ENCODE measurements at places on chromosomes 12 and 14.

GRCh38 chr14:68501171-68501570 lies 291.7 kb downstream of the ZFP36L1 start:
- DNase-seq = no peak

GRCh38 chr12:105967038-105967776 lies 171.5 kb downstream of the NUAK1 start:
- DNase-seq = no peak

DNA sequence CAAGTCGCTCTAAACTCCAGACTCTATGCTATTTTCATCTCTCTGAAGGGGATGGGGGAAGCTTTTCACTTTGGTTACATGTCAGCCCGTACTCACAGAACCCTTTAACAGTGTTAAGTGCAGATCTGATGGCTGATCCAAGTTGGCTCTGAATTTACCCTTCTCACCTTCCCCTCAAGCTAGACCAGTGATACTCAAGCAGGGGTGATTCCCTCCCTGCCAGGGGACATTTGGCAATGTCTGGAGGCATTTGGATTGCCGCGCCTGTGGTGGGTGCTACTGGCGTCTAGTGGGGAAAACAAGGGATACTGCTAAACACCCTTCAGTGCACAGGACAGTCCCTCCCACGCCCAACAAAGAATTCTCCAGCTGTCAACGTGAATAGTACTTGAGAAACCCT lies 6.0 kb upstream of the TEX52 start:
- DNase-seq = no peak

- DNase-seq = no peak
These were observed 217.4 kb upstream of the PWP1 start for GRCh38 chr12:107468182-107468581.

DNA sequence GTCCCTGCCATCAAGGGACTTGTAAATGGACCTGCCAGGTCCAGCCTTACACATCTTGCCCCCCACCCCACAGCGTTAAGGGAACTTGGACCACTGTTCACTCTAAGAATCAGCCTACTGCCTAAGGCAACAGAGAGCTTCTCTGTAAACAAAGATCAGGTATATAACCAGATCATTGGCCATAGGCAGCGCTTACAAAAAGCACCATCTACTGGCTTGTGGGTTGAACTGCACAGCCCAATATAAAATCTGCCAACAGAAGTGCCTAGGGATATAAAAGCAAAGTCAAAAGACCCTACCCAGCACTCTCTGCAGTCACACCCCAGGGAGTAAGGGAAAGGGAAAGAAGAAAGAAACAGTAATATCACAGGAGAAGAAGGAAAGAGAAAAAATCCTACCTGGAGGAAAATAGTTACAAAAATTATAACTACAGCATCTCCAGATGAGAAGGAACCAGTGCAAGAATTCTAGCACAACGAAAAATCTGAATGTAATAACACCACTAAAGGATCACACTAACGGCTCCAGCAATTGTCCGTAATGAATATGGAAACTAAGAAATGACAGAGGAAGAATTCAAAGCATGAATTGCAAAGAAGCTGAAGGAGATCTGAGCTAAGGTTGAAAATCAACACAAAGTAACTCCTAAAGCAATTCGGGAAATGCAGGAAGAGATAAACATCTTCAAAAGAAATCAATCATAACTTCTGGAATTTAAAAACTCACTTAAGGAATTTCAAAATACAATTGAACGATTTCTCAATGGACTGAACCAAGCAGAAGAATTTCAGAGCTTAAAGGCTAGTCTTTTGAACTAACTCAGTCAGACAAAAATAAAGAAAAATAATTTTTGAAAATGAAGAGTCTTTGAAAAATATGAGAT lies 95.2 kb upstream of the PCED1B start:
- DNase-seq = no peak

DNA sequence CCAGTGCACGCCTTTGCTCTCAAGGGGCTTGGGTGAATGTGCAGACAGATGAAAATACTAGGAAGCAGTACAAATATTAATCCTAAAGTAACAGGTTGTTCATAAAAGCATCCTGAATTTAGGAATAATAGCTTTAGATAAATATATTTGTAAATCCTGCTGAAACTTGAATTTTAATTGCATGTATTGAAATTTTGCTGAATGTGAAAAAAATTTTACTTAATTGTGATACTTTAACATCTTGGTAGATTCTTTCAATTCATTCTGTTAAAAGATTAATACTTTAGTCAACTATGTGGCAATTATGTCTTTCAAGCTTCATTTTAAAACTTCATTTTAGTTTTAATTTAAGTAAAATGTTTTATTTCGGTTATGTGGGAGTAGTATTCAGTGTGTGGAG lies 5.5 kb downstream of the SLC38A6 start:
- DNase-seq = no peak

DNA sequence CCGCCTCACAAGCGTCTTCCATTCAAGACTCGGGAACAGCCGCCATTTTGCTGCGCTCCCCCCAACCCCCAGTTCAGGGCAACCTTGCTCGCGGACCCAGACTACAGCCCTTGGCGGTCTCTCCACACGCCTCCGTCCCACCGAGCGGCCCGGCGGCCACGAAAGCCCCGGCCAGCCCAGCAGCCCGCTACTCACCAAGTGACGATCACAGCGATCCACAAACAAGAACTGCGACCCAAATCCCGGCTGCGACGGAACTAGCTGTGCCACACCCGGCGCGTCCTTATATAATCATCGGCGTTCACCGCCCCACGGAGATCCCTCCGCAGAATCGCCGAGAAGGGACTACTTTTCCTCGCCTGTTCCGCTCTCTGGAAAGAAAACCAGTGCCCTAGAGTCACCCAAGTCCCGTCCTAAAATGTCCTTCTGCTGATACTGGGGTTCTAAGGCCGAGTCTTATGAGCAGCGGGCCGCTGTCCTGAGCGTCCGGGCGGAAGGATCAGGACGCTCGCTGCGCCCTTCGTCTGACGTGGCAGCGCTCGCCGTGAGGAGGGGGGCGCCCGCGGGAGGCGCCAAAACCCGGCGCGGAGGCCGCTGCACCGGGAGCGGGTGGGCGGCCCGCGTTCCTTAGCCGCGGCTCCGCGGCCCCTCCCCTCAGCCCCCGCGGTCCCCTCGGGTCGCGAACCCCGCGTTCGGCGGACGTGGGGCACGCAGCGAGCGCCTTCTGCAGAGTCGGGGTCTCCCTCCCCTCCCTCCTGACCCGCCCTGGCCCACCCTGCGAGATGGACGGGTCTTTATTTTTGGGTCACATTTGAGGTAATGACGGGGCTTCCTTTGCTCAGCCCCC lies at the start of gene UBC:
TSS of gene UBC (minus strand) at position 259 of the 847 bp plus-strand sequence. CDS start 879 bp downstream, outside the sequence.
- no peak for DNase-seq

DNA sequence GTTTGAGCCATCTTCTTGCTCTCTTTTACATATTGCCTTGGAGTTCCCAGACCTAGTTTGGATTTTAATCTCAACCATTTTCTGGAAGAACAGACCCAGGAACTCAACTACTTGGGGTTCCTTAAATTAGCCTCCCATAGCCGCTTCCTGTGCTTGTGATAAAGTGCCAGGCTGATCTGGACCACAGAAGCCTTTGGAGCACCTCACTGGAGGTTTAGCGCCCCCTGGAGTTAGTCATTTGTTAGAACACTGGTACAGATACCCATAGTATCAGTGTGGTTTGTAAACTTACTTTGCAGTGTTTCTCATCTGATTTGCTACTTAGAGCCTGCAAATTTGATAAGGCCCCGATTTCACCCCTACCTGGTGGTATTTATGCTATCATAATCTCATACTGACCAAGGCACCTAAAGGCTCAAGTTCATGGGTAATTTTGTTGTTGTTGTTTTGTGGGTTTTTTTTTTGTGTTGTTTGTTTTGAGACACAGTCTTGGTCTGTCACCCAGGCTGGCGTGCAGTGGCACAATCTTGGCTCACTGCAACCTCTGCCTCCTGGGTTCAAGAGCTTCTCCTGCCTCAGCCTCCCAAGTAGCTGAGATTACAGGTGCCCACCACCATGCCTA lies 3.7 kb downstream of the UNC119B start:
- DNase-seq = peak; percentile 45

DNA sequence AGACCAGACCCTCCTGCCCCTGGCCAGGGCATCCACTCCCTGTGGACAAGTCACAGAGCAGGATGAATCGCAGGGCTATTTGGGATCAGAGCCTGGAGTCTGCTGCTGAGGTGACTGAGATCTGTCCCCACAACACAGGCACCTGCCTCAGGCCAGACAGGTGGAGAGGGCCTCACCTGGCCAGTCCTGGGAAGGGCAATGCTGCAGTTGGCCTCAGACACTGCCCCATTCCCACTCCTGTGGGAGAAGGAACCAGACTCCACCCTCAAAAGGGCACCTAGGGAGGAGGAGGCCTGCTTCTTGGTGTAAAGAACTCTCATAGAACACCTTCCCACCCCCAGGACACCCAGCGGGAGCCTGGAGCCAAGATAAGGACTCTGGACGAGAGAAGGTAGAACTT lies 48.3 kb upstream of the PLEKHG6 start:
- no peak for DNase-seq

DNA sequence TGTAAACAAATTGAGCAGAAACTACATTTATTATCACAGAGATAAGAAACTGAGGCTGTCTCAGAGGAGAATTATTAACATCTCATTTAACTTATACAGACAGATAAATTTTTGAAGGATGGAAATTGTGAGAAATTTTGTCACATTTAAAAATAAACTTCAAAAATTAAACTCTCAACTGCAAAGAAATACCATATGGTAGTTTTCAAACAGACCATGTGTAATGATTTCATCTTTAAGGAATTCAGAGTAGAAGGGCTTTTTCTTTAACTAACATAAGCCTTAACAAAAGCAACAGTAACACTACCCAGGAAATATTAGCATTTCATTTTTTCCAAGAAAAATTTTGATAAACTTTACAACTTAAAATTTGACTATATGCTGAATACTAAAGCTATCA lies 26.6 kb downstream of the NUP37 start:
- no peak for DNase-seq

- DNase-seq = peak; percentile 4
These were observed 35.5 kb upstream of the TSPAN9 start for GRCh38 chr12:3041558-3042164.

DNA sequence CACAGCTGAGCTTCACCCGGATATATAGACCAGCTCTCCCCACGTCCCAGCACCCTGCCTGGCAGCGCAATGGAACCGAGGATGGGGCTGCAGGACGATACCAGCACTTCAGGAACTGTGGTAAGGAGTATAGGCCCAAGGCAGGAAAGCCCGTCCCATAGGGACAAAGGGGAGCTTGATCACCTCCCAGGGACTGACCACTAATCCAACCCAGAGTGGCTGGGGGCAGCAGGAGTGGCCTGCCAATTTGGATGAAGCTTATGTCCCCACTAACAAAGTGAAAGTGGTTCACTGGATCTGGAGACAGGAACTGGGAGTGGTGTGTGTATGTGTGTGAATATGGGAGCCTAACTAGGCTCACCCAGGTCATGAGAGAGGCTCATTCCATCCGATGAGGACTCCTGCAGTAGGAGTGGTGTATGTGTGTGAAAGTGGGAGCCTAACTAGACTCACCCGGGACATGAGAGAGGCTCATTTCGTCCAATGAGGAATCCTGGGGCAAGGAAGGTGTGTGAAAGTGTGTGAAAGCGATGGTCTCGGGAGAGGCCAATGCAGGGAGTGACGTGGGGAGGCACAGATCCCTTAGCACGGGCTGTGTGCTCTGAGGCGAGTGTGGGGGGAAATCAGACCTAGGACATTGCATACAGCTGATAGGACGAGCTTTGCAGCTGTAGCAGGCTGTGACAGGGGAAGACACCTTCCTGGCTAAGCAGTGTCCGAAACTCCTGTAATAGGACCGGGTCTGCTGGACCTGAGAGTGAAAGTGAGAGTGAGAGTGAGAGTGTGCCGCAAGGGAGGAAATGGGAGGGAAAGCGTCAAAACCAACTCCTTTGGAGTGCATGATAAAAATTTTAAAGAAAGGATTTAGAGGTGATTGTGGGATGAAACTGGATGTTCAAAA lies 25.7 kb downstream of the KLRK1 start:
- DNase-seq = no peak

- DNase-seq = no peak
These were observed 17.9 kb upstream of the TDRD9 start for GRCh38 chr14:103910262-103910935.

- peak; percentile 18 for DNase-seq
These were observed 5.2 kb upstream of the KRT85 start for GRCh38 chr12:52372216-52373154.

DNA sequence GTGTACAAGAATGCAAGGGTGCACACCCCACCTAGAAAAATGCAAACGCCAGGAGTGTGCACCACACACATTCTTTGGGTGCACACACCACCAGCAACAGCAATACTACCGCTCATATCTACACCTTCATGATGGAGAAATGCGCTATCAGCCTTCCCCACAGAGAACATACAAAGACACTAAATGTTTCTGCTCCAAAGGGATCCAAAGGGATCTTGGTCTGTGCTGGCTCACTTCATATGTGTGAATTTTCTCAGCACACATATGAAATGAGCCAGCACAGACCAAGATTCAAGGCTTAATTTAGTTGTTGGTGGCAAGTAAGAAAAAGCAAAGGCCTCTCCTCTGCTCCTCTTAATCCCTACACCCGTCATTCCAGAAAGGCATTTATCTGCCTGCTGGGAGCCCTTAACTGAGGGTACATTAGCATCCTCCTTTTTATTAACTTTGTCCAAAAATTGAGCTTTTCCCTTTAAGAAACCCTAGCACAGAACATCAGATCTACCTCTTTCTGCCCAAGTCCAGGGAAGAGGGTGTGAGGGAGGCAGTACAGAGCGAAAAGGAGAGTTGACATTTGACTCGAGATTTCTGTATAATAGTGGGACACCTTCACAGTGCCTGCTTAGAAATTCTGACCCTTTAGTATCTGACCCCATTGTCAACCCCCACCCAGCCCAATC lies 8.3 kb downstream of the BMP4 start:
- no peak for DNase-seq

DNA sequence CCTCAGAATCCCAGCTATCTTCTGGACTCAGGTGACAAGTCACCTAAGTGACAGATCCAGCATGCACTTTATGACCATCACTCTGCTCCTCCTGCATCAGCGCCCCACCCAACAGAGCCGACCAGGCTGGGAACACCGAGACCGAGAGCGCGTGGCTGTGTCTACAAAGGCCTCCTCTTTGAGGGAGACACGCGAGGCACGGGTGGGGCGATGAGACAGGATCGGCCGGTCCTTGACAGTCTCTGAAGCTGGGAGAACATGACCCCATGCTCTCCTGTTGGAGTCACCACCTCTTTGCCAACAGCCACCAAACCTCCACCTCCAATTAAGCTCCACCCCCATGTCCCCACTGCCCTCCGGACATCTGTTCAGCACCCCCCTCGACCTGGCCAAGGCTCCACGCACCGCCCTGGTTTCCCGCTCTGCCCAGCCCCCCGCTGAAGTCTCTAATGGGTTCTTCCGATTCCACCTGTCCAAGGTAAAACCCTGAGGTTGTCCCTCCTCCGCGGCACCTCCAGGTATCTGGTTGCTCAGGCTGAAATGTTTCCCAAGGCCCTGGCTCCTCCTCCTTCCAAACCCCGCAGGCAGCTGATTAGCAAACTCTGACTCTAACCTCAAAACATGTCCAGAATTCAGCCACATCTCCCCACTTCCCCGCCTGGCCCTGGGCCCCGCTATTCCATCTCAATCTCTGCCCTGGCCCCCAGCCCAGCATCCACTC lies 31.5 kb downstream of the HSP90AA1 start:
- DNase-seq = no peak

Data from NK-92 treated with Interleukin-12 subunit alpha and Interleukin-12 subunit beta, amount 100 ng/mL, for 24 hours (cell line).